ENCODE measurements at places on chromosomes 11 and 22.

- no peak for DNase-seq
Observed at GRCh38 chr22:19759427-19760057, 1.0 kb upstream of the TBX1 start.

GRCh38 chr22:50301581-50301991 is 5.9 kb downstream of the PLXNB2 start:
- DNase-seq, result no peak

- DNase-seq, result peak; percentile 56
Observed at GRCh38 chr22:43343262-43343669, at the start of gene SCUBE1. Gene SCUBE1, minus strand, starts transcription at chr22:43343372. Its CDS starts 111 bp downstream, at chr22:43343261.

- no peak for DNase-seq
Observed at GRCh38 chr11:120546312-120547205, 35.0 kb downstream of the GRIK4 start.

GRCh38 chr11:13247606-13248296 is 29.8 kb upstream of the BMAL1 start:
- no peak for DNase-seq

GRCh38 chr22:47565607-47566006 is 803.2 kb downstream of the TBC1D22A start:
- DNase-seq, result no peak

GRCh38 chr22:24873226-24873625 is 67.2 kb downstream of the SGSM1 start:
- DNase-seq, result no peak

DNA sequence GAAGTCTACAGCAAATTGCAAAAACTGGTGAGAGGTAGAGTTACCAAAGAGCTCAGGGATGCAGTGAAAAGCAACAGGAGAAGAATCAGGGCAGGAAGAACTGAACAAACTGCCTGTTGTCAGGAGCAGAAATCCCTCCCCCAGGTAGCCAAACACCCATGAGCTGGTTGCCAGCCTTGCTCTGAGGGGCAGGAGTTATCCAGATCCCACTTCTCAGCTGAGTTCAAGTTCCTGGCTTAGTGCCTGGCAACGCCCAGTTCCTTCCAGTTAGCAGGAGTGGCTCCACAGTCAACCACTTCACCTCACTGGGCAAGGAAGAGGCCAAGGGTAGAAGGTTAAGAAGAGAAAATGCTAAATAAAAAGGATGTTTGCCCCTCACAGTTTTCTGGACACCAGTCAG is 1.9 kb upstream of the MPZL2 start:
- no peak for DNase-seq

DNA sequence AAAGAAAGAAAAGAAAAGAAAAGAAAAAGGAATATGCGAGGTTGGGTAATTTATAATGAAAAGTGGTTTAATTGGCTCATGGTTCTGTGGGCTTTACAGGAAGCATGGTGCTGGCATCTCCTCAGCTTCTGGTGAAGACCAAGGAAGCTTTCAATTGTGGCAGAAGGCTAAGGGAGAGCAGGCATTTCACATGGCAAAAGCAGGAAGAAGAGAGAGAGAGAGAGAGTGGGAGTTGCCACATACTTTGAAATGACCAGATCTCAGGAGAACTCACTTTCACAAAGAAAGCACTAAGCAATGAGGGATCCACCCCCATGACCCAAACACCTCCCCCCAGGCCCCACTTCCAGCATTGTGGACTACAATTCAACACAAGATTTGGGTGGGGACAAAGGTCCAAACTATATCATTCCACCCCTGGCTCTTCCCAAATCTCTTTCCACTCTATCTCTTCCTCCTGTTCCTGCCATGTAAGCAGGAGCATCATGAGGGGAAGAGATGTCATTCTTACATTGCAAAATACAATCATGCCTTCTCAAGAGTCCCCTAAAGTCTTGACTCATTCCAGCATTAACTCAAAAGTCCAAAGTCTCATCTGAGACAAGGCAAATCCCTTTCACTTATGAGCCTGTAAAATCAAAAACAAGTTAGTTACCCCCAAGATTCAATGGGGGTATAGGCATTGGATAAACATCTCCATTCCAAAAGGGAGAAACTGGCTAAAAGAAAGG is 38.9 kb downstream of the LINC01488 start:
- DNase-seq, result no peak

DNA sequence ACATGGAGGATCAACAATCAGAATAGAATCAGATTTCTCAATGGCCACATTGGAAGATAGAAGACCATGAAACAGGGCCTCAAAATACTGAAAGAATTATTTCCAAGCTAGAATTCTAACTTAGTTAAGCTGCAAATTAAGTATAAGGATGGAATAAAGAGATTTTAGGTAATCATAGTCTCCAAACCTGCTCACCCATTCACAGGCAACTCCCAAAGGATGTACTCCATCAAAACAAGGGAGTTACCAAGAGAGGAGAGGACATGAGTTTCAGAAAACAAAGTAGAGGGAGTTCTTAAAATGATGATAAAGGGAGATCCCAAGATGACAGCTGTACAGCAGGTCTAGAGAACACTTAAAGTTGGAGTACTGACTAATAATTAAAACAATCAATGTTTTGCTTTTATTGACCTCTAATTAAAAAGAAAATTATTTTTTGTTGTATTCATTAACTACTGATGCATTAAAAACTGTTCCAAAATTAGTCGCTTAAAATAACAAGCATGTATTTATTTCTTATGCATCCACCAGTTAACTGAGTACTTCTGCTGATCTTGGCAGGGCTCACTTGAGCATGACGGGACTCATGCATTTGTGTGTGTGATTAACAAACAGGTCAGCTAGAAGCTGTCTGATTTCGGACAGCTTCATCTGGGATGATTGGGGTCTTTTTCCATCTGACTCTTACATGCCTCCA is 95.6 kb downstream of the CD44 start:
- DNase-seq, result no peak

DNA sequence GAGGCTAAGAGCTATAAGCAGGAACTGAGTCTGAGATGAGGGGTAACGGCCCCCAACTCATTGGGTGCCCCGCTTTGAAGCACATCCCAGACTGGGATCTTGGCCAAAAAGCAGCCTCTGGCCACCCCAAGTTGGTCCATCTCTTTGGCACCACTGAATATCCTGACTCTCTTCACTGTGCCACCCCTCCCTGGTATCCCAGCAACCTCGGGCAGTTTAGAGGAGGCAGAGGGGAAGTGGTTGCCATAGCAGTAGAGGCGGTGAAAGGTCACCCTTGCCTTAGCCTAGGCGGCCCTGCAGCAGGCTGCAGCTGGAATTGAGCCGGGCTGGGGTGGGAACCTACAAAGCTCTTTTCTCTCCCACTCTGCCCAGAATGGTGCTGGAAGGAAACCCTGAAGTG is 1.1 kb downstream of the PELI3 start:
- peak; percentile 39 for DNase-seq

DNA sequence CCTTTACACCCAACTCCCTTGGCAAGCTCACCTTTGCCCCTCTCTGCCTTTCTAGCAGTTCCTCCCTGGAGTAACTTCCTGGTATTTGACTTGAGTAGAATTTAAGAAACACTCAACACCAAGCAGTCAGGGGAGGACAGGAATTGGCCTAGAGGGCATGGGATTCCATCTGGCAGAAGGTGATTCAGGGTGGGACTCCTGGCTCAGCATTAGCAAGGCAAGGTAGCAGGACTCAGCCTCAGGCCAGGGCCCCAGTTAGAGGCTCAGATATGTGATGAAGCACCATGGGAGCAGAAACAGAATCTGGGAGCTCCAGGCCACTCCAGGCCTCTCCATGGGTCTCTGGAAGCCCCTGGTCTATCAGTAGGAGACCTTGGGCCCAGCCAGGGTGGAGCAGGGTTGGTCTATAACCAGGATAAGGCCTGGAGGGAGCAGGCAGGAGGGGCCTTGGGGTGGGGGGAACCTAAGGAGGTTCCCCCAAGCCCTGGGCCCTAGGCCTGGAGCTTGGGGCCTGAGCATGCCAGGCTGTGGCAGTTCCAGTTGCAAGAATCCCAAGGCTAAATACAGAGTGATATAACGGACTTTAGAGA is 148.2 kb downstream of the PARVA start:
- no peak for DNase-seq

DNA sequence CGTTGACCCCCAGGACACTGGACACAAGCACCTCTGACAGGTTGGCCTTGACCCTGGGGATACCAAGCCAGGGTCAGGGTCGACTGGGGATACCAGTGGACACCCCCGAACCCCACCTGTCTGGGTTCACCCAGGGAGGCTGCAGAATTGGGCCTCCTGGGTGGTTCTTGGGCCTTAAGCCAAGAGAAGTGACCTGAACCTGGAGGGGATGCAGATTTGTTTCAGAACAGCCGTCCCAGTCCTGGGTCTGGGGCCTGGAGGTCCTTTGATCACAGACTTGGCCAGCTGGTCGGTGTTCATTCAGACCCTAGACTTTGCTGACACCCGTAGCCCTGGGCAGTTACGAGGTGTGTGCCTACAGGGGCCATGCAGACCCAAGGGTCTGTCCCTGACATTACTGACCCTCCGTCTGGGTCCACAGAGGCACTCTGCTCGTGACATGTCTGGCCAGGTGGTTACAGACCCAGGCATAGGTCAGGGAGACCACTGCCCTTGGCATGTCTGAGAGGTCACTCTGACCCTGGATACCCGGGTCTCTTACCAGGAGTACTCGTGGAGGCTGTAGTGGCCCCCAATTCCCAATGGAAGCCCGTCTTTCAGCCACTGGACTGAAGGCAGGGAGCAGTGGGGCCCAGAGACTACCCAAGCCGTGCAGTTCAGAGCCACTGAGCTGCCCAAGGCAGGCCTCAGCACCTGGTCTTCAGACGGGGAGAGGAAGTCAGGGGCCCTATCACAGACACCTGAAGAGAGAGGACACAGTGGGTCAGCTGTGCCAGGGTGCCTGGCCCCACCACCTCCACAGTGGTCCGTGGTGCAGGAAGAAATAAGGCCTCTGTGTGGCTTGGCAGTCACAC is 6.4 kb downstream of the SIGIRR start:
- DNase-seq, result no peak

DNA sequence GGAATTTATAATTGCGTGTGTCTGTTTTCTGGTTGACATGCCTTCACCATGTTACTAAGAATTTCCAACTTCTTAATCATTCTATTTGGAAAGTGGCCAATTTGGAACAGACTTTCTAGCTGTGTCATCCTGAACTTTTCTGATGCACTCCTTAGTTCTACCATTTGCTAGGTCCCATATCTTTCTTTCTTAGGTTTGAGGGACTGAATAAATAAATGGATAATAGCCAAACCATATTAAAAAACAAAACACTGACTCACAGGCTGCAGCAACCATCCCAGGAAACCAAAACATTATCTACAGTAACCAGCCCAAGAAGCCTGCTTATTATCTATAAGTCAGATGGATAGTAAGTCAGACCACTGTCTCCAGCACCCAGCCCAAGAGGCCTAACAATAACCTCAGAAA is 57.5 kb upstream of the PLET1 start:
- no peak for DNase-seq

DNA sequence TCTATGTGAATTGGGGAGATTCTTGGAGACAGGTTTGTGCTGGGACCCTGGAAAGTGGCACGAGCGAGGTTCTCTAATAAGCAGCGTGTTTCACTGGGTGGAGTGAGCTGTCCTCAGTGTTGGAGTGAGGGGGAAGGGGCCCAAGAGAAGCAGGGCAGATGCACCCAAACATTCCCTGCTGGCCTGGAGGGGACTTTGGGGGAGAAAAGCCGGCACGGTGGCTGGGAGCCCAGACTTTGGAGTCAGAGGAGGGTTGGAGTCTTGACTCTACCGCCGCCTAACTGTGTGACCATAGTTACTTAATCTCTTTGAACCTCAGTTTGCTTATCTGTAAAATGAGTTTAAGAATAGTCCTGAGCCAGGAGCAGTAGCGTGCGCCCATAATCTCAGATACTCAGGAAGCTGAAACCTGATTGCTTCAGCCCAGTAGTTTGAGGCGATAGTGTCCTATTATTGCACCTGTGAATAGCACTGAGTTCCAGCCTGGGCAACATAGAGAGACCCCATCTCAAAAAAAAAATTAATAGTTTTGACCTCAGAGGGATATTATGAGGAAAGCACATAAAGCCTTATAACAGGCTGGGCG is 614 bp downstream of the NR1H3 start:
- DNase-seq, result no peak

DNA sequence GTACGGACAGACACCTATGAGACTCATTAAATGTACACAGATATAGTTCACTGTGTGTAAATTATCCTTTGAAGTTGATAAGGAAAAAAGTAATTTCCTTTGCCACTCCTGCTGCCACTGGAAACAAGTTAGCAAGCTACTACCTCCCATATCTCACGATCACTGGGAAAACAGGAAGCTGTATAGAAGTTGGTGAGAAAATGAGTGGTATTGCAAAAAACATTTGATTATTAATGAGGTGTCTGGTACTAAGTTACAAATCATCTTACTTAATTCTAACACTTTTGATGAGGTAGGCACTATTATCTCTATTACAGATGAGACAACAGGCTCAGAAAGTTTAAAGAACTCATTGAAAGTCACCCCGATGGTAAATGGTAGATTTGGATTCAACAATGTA is 68.5 kb downstream of the GAB2 start:
- DNase-seq, result no peak

GRCh38 chr11:131938351-131938751 is 567.9 kb downstream of the NTM start:
- DNase-seq, result no peak

DNA sequence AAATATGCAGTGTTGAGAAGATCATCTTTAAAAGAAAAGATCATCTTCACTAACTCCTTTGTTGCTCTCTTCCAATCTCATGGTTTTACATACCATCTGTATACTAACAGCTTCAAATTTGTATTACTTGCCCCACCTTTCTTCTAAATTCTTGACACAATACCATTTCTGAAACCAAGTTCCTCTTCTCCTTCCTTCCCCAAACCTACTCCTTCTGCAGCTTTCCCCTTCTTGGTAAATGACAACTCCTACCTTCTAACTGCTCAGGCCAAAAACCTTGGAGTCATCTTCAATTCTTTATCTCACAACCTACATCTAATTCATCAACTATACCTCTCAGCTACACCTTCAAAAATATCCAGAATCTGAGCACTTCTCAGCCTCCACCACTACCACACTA is 9.3 kb downstream of the PRCP start:
- DNase-seq, result no peak

- no peak for DNase-seq
Observed at GRCh38 chr11:122634501-122634900, 21.0 kb upstream of the UBASH3B start.

DNA sequence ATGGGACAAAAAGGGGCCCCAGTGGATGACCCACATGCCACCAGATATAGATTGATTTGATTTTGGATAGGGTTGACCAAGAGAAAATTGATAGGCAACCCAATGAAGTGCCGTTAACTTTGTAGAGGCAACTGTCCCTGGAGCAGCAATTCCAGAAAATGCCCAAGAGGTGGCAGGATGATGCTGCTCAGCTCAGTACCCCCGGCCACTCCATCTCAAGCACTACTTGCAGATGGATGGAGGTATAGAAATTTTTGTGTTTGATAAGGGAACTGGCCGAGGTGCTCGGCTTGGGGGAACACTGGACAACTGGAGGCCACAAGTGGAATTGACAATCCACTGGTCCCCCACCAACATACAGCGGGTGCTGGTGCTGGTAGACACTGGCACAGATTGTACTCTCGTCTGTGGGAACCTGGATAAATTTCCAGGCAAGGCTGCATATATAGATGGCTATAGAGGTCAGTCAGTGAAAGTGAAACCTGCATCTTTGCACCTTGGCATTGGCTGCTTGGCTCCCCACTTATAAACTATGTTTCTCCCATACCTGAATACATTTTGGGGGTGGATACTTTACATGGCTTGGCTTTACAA is 86.3 kb downstream of the CCDC83 start:
- DNase-seq, result peak; percentile 14

GRCh38 chr11:61524963-61525587 is 16.5 kb downstream of the LRRC10B start:
- no peak for DNase-seq
